ENCODE measurements at places on chromosomes 16 and 17.

DNA sequence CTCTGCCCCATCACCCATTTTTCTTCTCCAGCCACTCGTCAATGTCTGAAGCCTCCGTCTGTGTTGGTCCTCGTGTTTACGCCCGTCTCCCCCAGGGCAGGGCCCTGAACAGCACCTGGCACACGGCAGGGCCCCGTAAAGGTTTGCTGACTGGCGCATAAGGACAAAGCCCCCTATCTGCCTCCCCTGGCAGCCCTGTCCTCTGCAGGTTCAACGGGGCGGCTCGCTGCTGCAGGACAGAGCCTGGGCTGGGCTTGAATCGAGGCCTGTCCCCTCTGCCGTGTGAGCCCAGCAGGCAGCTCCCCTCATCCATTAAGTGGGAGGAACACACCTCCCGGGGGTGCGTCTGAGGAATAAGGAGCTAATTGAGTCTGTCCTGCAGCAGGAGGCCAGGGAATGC, 46.1 kb upstream of the PABPN1L start:
- H3K4me3 ChIP-seq = no peak overlapping the region
- H3K36me3 ChIP-seq = no peaks in the 10 kb centered on the region
- no peak overlapping the region for H3K27ac ChIP-seq
- DNase-seq = no peak

GRCh38 chr16:66270333-66270927, 96.1 kb upstream of the CDH5 start:
- peaks cover 11% of the 10 kb centered on the region for H3K4me1 ChIP-seq
- no peak overlapping the region for H3K4me3 ChIP-seq
- H3K27me3 ChIP-seq = peaks cover 20% of the 10 kb centered on the region
- no peaks in the 10 kb centered on the region for H3K36me3 ChIP-seq

DNA sequence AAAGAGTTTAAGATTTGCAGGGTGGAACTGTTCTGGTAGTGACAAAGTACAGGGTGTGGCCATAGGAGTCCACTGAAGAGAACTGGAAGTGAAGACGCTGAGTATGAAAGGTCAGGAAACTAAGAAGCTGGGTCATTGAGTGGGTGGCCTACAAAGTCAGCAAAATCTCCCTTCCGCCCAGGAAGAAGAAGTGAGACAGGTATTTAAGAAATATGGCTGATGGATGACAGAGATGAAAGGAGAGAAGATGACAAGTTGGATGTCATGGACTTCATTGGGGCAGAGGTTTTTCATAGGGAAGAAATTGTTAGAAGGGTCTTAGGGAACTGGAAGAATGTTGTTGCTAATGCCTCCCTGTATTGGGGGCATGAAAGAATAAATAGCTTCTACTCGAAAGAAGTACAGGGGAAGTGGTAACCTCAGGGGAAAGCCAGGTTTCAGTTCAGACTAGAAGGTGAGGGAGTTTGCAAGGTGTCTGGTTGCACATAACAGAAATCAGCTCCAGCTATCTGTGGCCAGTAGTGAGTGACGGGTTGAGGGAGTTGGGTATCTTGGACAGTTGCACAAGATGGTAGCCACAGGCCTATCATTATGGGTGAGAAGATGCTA, 33.6 kb upstream of the MED13 start:
- no peaks in the 10 kb centered on the region for H3K36me3 ChIP-seq
- DNase-seq = no peak
- no peaks in the 10 kb centered on the region for H3K4me1 ChIP-seq
- H3K27me3 ChIP-seq = no peaks in the 10 kb centered on the region

DNA sequence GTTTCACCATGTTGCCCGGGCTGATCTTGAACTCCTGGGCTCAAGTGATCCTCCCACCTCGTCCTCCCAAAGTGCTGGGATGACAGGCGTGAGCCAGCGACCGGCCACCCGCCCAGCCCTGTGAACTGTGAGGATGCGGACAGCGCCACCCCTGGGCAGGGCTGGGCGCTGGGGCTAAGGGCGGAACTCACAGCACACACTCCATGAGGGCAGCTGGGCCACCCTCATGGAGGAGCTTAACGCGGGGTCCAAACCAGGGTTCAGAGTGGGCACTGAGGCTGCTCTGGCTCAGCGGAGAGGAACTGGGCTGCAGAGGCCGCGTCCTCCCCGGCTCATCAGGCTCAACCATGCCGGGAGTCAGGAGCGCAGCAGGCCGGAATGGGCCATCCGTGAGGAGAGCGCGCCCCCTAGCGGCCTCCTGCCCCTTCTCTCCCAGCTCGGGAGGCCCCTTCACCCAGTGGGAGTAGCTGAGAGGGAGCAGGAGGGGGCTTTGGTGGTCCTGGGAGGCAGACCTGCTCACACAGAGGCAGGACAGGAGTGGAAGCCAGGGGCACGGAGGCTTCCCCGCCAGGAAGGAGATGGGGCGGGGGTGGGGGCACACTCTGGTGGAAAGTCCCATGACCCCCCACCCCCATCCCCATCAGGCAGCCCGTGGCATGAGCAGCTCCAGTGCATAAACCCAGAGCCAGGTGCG, 13.8 kb downstream of the CORO7 start:
- no peak overlapping the region for H3K4me3 ChIP-seq
- H3K27ac ChIP-seq = no peak overlapping the region

GRCh38 chr16:86805188-86805587, 226.8 kb downstream of the FOXL1 start:
- no peak overlapping the region for H3K4me3 ChIP-seq
- DNase-seq = no peak
- no peaks in the 10 kb centered on the region for H3K4me1 ChIP-seq
- H3K36me3 ChIP-seq = no peaks in the 10 kb centered on the region
- no peak overlapping the region for H3K27ac ChIP-seq

- no peak for DNase-seq
- no peaks in the 10 kb centered on the region for H3K27me3 ChIP-seq
- no peaks in the 10 kb centered on the region for H3K4me1 ChIP-seq
- H3K4me3 ChIP-seq = no peak overlapping the region
- peaks cover 55% of the 10 kb centered on the region for H3K36me3 ChIP-seq
Measured at GRCh38 chr17:28763137-28763799, 19.5 kb downstream of the TRAF4 start.

- H3K4me3 ChIP-seq = no peak overlapping the region
- H3K36me3 ChIP-seq = peaks cover 51% of the 10 kb centered on the region
- DNase-seq = no peak
Measured at GRCh38 chr17:40551091-40551878, 14.0 kb downstream of the CCR7 start.

DNA sequence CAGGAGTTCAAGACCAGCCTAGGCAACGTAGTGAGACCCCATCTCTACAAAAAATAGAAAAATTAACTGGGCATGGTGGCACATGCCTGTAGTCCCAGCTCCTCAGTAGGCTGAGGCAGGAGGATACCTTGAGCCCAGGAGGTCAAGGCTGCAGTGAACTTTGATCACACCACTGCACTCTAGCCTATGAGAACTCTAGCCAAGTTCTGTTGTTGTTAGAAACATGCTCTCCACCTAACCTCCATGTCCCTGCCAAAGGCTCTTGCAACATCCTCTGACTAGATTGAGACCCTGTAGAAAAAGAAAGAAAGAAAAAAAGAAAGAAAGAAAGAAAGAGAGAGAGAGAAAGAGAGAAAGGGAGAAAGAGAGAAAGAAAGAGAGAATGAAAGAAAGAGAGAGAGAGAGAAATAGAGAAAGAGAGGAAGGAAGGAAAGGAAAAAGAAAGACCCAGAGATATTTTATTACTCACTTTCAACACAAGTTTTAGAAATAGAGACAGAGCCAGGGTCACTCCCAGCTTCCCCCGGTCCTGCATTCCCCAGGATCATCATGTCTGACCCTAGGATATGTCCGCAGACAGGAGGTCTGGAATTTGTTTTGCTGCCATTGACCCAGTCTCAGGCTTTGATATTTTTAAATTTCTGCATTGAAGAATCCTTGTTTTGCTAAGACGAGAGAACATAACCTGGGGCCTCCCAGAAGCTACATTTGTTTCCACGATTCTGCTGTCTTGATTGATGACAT, 376.5 kb upstream of the CDH5 start:
- H3K27ac ChIP-seq = no peak overlapping the region
- H3K27me3 ChIP-seq = peaks cover 4% of the 10 kb centered on the region
- no peak for DNase-seq
- no peaks in the 10 kb centered on the region for H3K36me3 ChIP-seq
- no peaks in the 10 kb centered on the region for H3K4me1 ChIP-seq
- H3K4me3 ChIP-seq = no peak overlapping the region

DNA sequence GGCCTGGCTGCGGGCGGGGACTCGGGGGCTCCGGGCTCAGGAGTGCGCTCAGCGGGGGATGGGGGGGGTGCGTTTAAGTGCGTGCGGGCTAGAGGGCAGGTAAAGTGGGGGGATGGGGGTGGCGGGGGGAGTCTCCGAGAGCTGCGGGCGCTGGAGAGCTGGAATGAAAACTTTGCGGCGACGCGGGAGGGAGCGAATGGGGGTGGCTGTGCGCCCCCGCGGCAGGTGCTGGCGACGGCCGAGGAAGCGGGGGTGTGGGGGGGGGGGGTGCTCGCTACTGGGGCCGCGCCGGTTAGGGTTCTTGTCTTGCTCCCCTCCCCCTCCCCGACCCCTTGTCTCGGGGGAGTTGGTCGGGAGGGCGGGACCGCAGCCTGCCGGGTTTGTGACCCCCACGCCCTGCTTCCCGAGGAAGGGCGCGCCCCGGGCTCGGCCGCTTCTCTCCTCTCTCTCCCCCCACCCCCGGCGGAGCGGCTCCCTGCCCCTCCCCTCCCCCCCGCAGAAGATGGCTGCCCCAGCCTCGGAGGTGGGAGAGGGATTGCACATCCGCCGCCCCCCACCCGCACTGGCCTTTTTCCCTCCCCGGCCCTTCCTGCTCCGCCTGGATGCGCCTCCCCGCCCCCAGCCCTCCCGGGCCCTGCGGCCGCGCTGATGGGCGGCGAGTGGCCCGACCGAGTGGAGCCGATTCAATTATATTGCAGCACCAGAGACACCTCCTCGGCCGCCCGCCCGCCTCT, 649 bp downstream of the GSE1 start:
- H3K4me1 ChIP-seq = peaks cover 71% of the 10 kb centered on the region
- H3K27ac ChIP-seq = no peak overlapping the region
- peaks cover 7% of the 10 kb centered on the region for H3K27me3 ChIP-seq

GRCh38 chr17:41061964-41062363, 2.0 kb upstream of the KRTAP2-3 start:
- H3K4me3 ChIP-seq = no peak overlapping the region
- no peak for DNase-seq
- H3K36me3 ChIP-seq = no peaks in the 10 kb centered on the region
- no peaks in the 10 kb centered on the region for H3K4me1 ChIP-seq
- H3K27me3 ChIP-seq = peaks cover 10% of the 10 kb centered on the region

- no peaks in the 10 kb centered on the region for H3K36me3 ChIP-seq
- H3K27me3 ChIP-seq = no peaks in the 10 kb centered on the region
Measured at GRCh38 chr17:47225436-47225858, 16.3 kb downstream of the MYL4 start.

DNA sequence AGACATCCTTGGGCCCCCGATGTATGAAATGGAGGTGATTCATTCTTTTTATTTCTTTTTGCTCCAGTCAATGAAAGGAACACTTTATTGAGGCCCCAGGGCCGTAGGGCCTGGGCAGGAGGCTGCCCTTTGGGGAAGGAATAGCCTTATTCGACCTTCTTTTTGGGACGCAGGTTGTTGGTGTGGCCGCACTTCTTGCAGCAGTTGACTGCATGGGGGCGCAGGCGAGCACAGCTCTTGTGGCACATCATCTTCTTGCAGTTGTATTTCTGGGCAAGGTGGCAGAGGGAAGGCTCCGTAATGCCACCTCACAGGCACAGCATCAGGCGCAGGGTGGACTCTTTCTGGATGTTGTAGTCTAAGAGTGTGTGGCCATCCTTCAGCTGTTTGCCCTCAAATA, 50.9 kb downstream of the SIAH1 start:
- no peak overlapping the region for H3K4me3 ChIP-seq
- no peaks in the 10 kb centered on the region for H3K4me1 ChIP-seq
- DNase-seq = no peak
- H3K36me3 ChIP-seq = peaks cover 40% of the 10 kb centered on the region
- H3K27ac ChIP-seq = no peak overlapping the region

- no peaks in the 10 kb centered on the region for H3K27me3 ChIP-seq
- no peak overlapping the region for H3K4me3 ChIP-seq
- H3K27ac ChIP-seq = no peak overlapping the region
Measured at GRCh38 chr17:792277-792676, 10.1 kb downstream of the MRM3 start.

- DNase-seq = no peak
- no peak overlapping the region for H3K4me3 ChIP-seq
- H3K4me1 ChIP-seq = no peaks in the 10 kb centered on the region
- no peak overlapping the region for H3K27ac ChIP-seq
- H3K27me3 ChIP-seq = no peaks in the 10 kb centered on the region
Measured at GRCh38 chr17:11550431-11550830, 47.8 kb upstream of the DNAH9 start.

DNA sequence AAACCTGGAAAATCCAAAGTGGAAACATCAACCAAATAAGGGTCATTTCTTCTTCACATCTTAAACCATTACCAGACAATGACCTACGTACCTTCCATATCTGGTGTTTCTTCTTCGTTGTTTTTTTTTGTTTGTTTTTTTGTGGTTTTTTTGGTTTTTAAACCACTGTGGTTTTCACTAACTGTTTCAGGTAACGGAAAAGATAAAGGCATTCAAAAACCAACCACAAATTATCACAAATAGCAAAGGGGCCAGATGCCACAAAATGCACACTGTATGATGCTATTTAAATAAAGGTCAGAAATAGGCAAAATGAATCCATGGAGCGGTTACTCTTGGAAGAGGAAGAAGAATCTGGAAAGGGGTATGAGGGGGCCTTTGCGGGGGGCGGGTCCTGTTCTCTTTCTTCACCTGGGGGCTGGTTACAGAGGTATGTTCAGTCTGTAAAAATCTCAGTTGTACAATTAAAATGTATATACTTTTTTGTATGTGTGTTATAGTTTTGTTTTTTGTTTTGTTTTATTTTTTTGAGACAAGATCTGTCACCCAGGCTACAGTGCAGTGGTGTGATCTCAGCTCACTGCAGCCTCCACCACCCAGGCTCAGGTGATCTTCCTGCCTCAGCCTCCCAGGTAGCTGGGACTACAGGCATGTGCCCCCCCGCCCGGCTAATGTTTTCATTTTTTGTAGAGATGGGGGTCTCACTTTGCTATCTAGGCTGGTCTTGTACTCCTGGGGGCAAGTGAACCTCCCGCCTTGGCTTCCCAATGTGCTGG, 29.6 kb downstream of the LITAF start:
- H3K36me3 ChIP-seq = peaks cover 49% of the 10 kb centered on the region
- peak; percentile 51 for DNase-seq
- no peak overlapping the region for H3K4me3 ChIP-seq
- peaks cover 67% of the 10 kb centered on the region for H3K4me1 ChIP-seq
- no peaks in the 10 kb centered on the region for H3K27me3 ChIP-seq
